ENCODE measurements at places on chromosomes 12 and 14.

DNA sequence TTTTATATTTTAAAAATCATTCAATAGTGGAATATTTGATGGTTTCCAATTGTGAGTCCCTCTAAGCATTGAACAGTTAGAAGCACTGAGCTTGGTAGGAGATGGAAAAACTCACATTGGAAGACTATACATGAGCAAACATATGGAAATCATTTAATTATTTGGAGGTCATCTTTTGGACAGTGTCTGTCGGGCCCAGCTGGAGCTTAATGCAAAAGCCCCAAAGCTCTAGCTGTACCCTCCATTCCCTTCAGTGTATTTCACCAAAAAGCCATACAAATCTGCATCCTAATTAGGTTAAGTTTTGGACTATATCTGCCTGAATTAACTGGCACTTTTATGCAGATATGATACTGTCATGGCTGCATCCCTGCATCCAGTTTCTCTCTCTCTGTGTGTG lies 365.7 kb downstream of the FLRT2 start:
- DNase-seq, result no peak

DNA sequence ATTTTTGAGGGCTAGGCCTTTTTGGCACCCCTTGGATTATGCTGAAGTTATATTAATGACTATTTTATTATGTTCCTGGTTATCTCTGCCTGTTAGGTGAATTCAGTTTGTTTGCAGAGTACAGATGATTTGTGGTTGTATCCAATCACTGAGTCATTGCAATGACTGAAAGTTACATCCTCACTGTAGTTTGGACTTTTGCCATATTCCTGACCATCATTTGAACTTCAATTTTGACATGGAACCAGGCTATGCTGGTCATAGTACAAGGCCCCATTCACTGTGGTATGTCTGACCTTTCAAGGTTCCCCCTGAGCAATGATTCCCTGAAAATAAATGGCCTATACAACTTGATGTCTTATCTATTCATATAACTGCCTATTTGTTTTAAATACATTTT lies 621.0 kb downstream of the CCER1 start:
- DNase-seq, result no peak

- peak; percentile 82 for DNase-seq
These were observed 15.8 kb downstream of the WNT5B start for GRCh38 chr12:1644534-1645438.

- peak; percentile 0 for DNase-seq
These were observed 363 bp upstream of the LMO3 start for GRCh38 chr12:16606201-16606849.

- no peak for DNase-seq
These were observed 61.1 kb downstream of the RNF34 start for GRCh38 chr12:121461048-121461447.

- no peak for DNase-seq
These were observed 242.7 kb downstream of the BCL11B start for GRCh38 chr14:99029145-99029915.

- DNase-seq, result peak; percentile 83
These were observed 454.9 kb downstream of the LRIG3 start for GRCh38 chr12:58465418-58465817.

- DNase-seq, result peak; percentile 55
These were observed 101.8 kb upstream of the NAP1L1 start for GRCh38 chr12:76186131-76186906.

GRCh38 chr12:68420225-68421010 lies 88.3 kb upstream of the MDM1 start:
- DNase-seq, result peak; percentile 22

- DNase-seq, result no peak
These were observed 15.7 kb upstream of the ESPL1 start for GRCh38 chr12:53252349-53252916.

GRCh38 chr12:108779998-108780688 lies 48.8 kb upstream of the CORO1C start:
- peak; percentile 40 for DNase-seq

DNA sequence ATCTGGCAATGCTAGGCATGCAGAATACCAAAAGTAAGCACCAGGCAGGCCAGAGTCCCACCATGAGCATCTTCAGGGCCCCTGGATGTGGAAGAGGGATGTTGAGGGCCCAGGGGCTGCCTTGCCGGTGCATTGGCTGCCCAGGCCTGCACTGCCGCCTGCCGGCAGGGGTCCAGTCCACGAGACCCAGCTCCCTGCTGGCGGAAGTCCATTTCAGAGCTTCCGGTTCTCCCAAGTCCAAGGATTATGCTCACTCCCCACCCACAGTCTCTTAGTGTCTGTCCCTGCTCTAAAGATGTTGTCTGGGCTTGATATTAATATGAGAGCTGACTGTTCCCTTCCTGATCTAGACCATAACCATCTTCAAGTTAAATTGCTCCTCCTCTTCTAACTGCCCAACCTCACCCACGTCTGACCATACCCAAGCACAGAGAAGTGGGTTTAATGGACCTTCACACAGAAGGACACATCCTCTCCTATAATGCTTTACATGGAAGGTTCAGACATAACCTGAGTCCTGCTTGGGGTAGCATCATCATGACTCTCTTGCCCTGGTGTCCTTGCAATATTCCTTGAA lies 117.4 kb downstream of the DAD1 start:
- peak; percentile 39 for DNase-seq

DNA sequence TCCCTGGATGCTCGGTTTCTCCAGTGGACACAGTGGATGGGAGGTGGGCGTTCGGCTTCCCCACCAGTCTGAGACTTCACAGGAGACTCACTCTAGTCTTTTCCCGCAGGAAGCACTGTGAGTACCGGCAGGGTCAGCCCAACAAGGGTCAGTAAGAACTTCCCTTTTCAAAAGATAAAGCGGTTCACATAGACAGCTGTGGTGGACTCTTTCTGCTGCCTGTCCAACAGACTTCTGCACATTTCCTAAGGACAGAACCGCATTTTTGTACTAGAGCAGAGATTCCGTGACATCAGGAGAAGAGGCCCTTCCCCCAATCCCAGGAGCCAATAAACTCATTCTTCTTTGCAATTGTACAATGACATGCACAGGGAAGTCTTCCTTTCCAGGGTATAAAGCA lies 10.4 kb downstream of the LTBR start:
- DNase-seq, result no peak

DNA sequence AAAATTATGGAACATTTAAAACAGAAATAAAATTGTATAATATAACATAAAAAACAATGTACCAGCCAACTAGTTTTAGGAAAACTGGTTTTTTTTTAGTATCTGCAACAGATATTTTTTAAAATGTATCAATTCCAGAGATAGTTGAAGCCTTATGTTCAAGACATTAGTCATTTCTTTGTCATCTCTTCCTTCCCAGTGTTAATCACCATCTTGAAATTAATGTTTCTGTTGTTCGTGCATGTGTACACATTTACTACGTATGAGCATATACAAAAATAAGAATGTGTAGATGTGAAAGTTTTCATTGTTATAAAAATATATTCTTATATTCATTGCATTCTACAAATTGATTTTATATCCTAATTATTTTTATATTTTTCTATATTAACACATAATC lies 1062.1 kb downstream of the SLC6A15 start:
- DNase-seq, result peak; percentile 19

- no peak for DNase-seq
These were observed 18.0 kb upstream of the SMUG1 start for GRCh38 chr12:54206791-54207190.

DNA sequence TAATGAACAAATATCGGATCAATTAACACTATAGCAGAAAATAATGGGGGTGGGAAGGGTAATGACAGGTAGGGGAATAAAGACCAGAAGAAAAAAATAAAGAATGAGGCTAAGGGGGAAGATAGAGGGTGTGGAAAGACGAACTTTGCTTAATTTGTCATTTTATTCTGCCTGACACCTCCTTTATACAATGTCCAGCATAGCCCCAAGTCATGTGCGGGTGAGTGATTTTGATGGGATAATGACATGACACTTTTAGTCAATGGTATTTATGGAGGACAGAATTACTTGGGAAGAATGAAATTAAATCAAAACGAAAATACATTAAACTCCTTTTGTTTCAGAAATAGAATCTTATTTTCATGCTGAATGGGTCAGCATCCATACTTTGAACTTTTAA lies 20.5 kb upstream of the IFNG-AS1 start:
- DNase-seq, result no peak

GRCh38 chr12:88895634-88896033 lies 315.4 kb upstream of the KITLG start:
- DNase-seq, result peak; percentile 15

DNA sequence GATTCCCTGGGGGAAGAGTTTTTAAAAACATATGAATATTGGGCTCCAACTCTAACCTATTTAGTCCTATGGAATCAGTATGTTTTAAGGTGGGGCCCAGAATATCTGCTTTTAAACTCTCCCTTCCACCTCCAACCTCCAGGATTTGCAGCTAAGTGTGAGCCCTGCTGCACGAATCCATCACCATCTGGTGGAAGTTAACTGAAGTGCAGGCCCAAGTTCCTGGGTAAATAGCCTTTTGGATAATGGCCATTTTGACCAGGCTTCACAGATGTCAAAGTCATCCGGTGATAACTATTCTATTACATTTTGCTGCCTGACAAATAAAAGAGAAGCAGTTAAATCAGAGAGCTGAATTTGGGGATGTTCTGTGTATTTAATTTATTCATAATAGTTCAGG lies 58.1 kb upstream of the RMST start:
- DNase-seq, result peak; percentile 0

GRCh38 chr14:51600658-51601057 lies 51.1 kb upstream of the FRMD6 start:
- DNase-seq, result no peak

DNA sequence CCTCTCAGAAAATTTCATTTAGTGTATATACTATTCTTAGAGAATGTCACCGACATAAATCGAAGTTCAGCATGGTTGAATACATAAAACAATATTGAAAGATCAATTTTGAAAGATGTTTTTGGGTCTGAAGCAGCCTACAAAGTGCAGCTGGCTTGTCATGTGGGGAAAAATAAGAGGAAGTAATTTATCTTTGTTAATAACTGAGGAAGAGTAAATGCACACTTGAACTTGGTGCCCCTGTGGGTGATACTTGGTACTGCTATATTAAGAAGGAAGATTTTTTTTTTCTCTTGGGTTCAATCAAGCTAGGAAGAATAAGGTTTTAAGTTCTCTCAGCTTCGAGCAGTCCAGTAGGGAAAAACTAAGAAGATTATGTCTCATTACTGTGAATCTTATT lies 661.3 kb downstream of the RPL10L start:
- DNase-seq, result no peak

DNA sequence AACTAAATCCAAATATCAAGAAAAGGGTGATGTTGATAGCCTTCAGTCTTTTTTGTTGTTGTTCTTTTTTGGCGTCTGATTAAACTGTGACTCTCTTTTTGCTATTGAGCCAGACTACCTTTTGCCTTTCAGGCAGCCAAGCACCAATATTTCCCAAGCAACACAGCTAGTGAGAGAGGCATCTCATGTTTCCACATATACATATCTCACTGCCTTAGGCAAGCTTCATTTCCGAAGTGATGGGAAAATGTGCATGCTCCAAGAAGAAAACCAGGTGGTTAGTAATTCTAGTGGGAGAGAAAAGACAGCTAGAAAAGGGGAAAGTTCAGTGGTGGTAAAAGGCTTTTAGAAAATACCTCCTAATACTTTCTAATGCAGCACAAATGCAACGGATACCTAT lies 277.7 kb downstream of the TMTC2 start:
- DNase-seq, result no peak

DNA sequence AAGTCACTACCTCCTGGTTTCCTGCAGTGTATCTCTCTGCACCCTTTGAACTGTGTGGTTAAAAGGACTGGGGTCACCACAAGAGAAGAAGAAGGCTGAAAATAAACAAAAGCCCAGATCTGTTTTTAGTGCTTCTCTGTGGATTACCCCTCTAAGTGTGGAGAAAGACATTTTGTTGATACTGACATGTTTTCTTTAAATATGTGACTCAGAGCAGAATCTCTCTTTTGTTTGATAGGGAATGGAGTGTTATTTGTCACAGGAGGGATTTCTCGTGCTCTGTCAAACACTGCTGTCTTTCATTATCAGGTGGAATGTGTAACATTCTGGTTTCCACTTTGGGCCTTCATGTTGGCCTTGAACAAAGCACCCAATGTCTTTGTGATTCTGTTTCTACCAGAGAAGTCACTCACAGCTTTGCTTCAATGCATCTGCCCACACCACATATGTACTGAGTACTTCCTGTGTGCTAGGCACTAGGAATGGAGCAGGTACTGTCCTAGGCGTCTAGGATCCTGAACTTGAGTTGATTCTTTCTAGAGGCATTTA lies 82.1 kb downstream of the PLXNC1 start:
- DNase-seq, result peak; percentile 36

DNA sequence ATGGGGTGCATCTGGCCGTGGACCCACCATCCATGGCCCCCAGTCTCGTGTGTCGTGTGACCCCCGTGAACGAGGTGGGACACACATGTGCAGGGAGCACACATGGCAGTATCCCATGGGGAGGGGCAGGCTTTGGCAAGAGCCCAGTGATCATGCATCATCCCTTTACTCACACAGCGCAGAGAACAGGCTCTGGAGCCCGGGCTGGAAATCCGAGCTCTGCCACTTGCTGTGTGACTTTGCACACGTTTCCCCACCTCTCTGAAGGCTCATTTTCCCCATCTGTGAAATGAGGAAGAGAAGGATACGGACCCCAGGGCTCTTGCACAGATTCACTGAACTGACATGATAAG lies 119.9 kb downstream of the PHETA1 start:
- peak; percentile 7 for DNase-seq

- DNase-seq, result no peak
These were observed 173.2 kb upstream of the MYL2 start for GRCh38 chr12:111093428-111094142.

DNA sequence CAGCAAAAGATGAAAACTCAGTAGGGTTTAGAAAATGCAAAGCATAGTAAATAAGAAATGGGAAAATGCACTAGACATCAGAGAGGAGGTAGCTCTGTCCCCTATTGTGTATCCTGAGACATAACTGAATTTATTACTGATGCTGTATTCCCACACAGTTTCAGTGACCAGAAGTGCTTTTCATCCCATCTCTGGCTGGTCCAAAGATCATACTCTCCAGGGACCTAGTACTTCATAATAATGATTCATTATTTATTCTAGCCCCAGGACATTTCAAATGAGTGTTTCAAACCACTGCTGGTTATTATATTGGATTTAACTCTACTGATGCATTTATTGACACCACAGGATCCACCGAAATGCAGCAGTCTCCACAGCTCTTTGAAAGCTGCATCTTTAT lies 163.3 kb downstream of the PAWR start:
- DNase-seq, result peak; percentile 18

GRCh38 chr14:22666203-22666893 lies 22.2 kb upstream of the OR6J1 start:
- DNase-seq, result no peak

GRCh38 chr12:34391771-34392581 lies 369.7 kb downstream of the ALG10 start:
- DNase-seq, result no peak

DNA sequence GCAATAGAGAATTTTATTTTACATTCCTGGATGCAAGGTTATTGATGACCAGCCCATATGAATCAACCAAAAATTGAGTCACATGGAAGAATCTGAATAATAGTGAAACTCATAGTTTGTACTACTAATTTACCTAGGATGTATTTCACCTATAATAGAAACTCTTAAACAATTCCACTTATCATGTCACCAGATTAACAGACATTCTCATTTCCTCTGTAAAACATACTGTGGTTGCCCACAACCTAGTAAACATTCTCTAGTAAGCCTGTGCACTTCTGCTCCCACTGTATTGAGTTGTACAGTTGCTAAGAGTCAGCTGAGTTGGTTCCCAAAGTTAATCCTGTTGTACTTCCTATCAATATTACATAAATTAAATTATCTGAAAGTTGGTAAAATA lies 196.6 kb upstream of the TMTC1 start:
- DNase-seq, result no peak
